ENCODE measurements at places on chromosomes 2 and 18.

- DNase-seq: no peak
Measured at GRCh38 chr2:86286516-86286915, 50.9 kb downstream of the REEP1 start.

DNA sequence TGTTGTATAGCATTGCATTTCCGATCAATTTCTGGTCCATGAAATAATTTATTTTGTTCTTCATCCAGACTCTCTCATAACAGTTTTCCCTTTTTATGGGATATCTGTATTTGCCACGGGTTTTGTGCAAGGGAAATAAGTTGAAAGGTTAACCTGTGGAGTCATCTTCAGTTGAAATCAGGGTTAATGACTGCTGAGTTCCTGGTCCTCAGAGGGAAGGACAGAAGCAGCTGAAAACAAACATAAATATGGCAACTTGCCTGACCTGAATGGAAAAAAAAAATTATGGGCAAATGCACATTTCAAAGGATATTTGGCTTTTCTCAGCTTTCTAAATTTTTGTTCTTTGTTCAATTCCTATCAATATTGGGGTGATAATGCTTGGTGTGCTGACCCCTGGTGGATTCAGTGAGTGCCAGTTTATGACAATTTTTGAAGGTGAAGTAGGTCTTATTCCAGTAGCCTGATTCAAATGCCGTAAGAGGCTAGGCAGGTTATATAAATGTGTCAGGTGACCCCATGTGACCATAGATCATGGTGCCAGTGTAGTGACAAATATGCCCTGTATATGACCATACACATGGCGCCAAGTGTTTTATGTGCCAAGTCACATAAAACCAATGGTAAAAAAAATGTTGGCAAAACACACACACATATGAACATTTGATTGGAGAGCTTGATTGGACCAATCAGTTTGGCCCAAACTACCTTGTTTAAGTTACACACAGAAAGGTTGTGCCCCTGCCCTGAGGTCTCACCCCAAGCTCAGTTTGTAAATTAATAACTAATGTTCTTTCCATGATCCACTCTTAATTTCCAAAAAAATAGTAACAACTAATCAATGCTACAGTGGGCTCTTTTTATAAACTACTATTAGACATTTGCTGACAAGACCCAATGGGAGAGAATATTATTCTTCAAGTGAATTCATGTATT lies 47.6 kb upstream of the FAM124B start:
- no peak for DNase-seq

DNA sequence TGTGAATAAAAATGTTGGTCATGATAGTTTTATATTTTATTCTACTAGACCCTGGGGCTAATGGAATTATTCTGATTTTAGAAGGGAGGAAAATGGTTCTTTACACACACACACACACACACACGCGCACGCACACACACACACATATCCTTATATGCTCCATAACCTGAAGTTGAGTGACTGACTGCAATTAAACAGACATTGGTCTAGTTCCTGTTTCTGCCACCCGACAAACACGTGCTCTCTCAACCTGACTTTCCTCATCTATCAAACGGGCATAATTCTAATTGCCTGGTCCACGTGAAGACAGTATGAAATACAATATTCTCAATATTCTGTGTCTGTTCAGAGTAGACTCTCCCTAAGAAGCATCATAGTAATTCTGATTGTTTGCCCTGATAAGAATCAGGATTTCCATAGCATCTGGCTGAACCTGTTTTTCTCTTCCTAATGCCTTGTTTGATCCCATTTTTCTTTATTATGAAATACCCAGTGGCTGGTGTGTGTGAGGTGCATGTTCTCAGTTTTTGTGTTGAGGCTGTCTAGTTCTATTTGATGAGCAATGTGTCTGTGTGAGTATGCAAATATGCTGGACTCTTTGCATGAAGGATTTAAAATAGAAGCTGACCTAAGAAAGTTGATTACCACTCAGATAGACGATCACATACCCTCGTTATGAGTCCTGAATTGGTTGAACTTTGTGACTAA lies 51.0 kb downstream of the SETBP1 start:
- DNase-seq: no peak

- DNase-seq: no peak
Measured at GRCh38 chr2:159137511-159138241, 148.8 kb downstream of the WDSUB1 start.

DNA sequence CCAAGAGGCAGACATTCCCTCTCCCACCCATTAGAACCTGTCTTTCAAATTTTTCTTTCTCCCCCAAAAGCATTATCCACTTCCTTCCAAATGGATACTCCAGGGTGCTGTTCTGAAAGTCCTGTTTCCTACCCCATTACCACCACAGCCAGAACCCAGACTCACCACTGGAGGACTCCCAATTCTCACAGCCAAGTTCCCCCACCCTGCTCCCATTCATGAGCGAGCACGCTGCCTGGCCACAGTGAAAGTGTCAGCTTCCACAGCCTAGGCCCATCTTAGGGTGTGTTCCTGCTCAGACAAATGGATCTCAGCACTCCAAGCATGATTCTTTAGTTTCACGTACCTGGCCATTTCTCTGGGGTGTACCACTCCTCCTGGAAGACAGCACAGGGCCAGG lies 3.8 kb upstream of the ANKRD53 start:
- DNase-seq: no peak

GRCh38 chr18:70292628-70293027 lies 3.8 kb downstream of the SOCS6 start:
- no peak for DNase-seq

GRCh38 chr2:227871375-227871791 lies at the start of gene DAW1:
Gene DAW1 (plus strand): TSS chr2:227871631. CDS start chr2:227871690, 59 bp downstream.
- peak; percentile 5 for DNase-seq

DNA sequence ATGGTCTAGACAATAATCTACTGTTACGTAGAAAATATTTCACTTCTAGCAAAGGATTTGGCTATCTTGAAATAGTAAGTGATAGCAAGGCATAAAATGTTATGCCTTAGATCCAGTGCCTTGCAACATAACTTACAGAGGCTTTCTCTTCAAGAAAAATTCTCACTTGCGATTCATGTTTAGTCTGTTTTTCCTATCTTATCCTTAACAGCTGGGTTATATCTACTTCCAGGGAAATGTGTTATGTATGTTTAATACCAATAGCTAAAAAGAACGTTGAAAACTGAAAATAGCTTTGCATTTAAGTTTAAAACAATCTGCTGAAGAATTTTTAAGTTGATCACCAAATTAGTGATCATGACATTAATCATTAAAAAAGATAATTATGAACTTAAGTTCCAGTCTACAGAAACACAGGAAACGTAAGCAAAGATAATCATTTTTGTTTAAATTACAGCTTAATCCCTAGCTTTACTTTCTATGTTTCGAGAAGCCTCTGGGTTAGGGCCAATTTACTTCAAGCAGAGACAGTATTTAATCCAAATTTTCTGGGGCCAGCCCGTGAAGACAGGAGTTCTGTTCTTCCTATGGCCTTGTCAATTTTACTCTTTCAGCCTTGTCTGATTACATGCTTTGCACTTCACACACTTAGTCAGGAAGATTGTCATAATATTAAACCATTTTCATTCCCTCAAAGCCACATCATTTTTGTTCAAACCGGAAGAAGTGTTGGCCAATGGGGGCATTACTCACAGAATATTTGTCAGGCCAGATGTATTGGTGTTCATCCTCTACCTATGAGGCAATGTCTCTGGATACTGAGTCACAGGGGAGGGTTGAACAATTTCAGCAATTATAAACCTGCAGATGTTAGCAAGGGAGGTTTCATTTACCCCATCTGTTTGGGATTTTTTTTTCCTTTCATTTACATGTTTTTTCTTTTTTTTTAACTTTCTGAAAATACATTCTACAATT lies 1132.9 kb upstream of the ZEB2 start:
- DNase-seq: no peak

DNA sequence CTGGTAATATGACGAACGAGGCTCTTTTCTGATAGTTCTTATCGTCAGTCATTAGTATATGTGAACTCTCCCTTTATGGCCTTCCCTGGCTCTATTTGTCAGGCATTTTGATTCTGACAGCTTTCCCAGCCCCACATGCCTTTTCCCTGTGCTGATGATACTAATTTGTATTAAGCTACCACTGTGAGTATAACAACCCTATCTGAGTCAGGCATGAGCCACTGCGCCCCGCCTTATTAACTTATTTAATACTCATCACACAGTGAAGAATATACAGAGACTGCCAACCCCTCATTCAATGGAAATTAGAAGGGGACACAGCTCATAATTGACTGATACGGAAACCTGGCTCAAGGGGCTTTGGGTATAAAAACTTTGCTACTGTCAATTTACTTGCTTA lies 140.0 kb downstream of the NETO1 start:
- DNase-seq: no peak

DNA sequence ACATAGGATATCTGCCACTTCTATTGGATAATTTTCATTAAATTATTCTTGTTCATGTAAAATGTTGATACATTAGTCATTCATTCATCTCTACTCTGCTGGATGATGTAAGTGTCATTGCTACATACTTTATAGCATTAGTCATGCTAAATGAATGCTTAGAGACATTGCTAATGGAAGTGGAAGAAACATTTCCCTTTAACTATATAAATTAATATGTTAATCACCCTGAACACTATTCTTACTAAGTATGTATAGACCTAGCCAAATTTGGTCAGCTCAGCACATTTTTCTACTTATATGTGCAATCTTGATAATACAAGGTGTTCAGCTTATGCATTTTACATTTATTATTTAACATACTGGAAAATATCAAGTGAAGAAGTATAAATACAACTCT lies 160.2 kb downstream of the DPP4 start:
- DNase-seq: no peak

GRCh38 chr2:3291750-3292149 lies 85.9 kb downstream of the EIPR1 start:
- DNase-seq: no peak

DNA sequence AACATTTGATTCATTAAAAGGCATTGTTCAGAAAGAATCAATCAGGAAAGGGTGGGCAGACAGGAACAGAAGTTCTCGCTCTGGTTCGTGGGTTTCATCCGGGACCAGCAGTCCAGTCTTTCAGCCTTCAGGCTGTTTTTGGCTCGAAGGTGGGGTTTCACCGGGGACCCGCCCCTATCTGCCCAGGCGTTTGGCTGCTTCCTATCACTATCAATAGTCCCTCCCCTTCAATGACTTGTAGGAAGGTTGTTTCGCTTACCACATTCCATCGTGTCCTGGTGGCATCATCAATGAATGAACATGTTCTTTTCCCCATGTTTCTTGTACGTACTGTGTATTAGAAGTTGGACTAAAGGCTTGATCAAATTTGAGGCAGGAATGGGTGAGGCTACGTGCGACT lies 130.3 kb downstream of the NEDD4L start:
- DNase-seq: no peak

- DNase-seq: no peak
Measured at GRCh38 chr2:119864318-119864717, 104.6 kb downstream of the PTPN4 start.

- DNase-seq: no peak
Measured at GRCh38 chr2:50627505-50627904, 404.4 kb downstream of the NRXN1 start.

GRCh38 chr2:48313036-48313877 lies 216.7 kb upstream of the STON1 start:
- DNase-seq: no peak

- no peak for DNase-seq
Measured at GRCh38 chr18:63206433-63207142, 113.0 kb downstream of the BCL2 start.

- DNase-seq: no peak
Measured at GRCh38 chr2:177622521-177622920, 229.9 kb downstream of the AGPS start.

DNA sequence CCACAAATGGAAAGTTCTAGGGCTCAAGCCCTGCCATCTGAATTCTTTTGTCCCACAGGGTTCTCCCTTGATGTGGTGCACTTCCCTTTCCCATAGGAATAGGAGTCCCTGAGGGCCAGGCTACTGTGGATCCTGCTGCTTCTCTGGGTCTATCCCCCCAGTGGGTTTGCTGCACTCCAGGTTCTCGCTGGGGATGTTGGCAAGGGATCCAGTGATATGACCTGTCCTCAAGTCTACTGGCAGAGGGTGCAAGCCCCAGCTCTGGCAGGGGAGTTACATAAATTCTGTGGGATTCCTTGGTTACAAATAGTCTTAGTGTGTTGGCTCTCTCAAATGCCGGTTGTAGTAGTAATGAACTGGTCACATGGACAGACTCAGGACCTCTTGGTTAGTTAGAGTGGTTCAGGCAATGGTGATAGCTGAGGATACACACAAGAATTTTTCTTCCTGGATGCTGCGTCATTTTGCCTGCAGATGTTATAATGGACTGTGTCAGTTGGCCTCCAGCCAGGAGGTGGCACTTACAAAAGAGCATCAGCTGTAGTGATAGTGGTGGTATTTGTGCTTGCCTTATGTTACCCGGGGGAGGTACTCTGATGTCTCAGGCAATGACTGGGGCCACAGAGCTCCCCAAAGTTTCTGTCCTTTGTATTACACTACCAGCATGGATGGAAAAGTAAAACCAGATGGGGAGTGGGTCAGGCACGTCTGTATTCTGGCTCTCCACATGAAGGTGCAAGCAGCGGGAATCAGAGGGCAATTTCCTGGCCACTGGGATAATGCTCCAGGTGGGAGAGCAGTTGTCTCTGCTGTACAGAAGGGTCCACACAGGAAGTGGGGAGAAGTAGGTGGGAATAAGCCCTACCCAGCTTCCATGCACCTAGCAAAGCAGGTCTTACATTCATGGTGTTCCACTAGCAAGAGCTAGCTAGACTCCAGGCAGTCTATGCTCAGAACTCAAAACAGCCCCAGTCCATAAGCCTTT lies 267.9 kb downstream of the SOX11 start:
- DNase-seq: no peak

DNA sequence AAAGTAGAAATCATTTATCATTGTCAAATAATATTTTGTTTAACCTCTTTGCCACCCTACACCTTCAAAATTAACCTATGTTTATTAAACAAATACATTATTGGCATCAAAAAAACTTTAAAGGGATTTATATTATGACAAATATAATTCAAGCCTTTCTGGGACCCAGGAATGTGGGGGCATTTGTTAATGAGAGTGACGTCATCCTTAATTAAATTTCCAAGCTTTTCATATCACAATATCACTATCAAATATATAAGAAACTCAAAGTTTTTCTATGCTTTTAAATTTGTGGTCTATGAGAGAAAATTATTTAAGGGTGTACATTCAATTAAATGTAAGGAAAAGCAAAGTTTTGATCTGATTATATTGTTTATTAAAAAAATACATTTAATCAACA lies 307.4 kb upstream of the POU3F3 start:
- no peak for DNase-seq

DNA sequence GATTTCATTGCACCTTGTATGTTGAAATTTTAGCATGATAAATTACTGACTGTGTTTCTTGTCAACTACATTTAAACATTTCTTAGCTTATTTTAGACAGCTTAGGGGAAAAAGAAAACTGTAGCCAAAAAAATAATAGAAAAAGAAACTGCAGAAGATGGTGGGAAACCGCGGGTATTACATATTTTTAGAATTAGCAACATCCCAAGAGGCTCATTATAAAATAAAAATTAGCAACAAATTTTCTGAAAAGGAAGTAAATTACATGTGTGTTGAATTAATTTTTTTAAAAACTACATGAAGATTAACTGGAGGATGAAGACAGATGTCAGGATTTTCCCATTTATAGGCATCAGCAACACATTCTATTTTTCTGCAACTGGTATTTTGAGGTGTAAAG lies 4.3 kb downstream of the PELI1 start:
- no peak for DNase-seq

GRCh38 chr2:201888426-201888800 lies 82.1 kb downstream of the CDK15 start:
- DNase-seq: no peak

All from activated T-helper 1 cell treated with Interleukin-2 at 50 U/mL for 16 hours (primary cell).